ENCODE measurements at places on chromosomes 7 and 10.

DNA sequence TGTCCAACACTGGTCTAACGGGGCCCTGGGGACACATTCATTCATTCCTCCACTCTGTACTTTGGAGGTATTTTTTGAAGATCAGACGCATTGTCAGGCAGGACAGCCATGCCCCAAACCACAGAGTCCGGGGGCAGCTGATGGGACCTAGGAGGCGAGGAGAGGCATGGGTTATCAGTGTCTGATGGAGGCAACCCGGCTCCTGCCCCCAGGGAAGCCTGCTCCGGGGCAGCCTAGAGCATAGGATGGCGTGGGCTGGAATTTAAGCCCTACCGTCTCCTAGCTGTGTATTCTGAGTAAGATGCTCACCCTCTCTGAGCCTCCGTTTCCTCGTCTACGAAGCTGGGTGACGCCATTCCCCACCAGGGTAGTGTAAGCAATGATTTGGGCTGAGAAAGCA, 55.4 kb upstream of the ELN start:
- no peak for DNase-seq

GRCh38 chr10:52465202-52465601, 151.1 kb downstream of the DKK1 start:
- DNase-seq, result no peak

- no peak for DNase-seq
Measured at GRCh38 chr10:90998733-90999511, 78.0 kb upstream of the ANKRD1 start.

DNA sequence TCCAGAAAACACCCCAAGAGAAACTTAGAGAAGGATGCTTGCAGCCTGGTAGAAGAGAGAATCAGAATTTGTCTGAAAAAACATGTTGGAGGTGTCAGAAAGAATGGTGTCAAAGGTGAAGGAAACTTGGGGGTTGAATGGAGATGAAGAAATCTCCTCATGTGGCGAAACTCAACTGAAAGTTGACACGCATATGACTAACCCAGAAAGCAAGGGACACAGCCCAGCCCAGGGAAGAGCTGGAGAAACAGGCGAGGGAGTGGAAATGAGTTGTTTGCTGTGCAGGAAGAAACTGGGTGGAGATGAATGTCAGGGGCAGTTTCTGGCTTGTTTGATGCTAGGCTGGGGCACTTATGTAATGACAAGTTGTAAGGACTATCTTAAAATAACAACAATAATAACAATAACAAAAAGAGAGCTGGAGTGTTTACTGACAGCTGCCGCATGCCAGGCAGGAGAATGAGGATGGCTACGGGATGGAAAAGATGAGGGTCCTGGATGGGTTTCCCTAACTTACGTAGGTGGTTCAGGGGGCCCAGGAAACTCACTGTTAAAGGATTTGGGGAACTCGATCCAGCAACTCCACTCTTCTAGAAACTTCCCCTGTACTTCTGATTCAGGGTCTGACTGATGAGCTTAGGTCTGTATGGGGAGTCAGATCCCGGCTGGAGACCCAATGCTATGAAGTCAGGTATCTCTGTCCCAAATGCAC, 57.4 kb downstream of the MAP3K8 start:
- no peak for DNase-seq

GRCh38 chr10:108346066-108346465, 1181.6 kb upstream of the SORCS1 start:
- DNase-seq, result no peak

- DNase-seq, result peak; percentile 21
Measured at GRCh38 chr7:10889266-10889898, 84.3 kb upstream of the PHF14 start.

- DNase-seq, result no peak
Measured at GRCh38 chr7:39613577-39613976, 9.8 kb upstream of the RALA start.

Measured in AG09309 (cell line).